Ascending aorta (tissue), 2 donors: ENCODE measurements at places on chromosomes 3 and 15.
A peak's percentile ranks its signal among the peaks of the same experiment; 100 is the strongest.

DNA sequence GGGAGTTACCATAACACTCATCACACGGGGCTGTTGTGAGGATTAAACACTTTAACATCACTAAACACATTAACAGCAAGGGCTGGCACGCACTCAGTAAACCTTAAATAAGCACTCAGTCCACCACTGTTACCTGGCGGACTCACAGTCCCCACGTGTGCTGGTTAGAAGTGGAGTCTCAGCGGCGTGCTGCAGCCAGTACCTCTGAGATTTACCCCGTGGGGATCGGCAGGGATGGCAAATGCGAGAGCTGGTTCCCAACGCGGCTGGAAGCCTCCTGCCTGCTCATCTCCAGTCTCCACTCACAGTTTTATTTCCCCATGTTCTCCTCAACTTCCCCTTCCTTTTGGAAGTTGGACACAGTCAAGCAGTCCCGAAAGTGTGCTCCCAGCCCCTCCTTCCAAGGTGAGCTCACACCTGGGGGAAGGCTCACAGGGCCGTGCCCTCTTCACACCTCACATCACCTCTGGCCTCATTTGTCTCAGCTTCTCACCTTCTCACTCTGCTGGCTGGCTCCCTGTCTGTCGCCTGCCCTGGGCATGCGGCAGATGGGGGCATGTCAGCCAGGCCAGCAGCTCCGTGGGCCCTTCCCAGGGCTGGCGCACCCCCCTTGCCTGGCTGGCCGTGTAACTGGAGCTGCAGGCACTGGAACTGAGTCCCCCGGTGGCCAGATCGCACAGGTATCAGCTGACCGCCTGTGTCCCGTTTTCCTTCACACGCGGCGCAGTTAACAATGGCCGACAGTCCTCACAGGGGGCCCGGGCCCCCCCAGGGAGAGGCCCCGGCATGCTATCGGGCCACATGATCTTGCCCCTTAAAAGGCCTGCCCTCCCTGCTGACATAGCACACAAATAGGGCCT, 87.1 kb downstream of the WNT7A start:
- DNase-seq = no peak

GRCh38 chr15:68517285-68517761, 61.5 kb upstream of the CORO2B start:
- peak; percentile 86 for DNase-seq

- no peak for DNase-seq
These were observed 42.2 kb downstream of the DAPK2 start for GRCh38 chr15:64004056-64004455.

- DNase-seq = no peak
These were observed 177.3 kb upstream of the DPH6 start for GRCh38 chr15:35723120-35723847.

DNA sequence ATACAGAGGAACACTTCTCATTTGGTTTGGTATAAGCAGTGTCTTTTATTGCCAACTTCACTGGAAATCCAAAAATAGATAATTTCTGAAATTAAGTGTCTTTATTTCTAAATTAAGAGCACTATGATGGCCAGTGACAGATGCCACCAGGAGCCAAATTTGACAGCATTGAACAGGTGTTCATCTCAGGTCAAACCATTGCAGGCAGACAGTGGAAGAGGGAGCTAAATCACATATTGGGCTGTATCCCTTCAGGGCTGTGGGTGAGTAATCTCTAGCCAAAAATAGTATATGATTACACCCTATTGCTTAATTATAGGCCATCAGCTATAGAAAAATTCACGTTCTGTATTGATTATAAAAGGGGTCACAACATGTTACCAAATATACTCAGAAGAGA, 457.7 kb downstream of the NAALADL2 start:
- DNase-seq = no peak

DNA sequence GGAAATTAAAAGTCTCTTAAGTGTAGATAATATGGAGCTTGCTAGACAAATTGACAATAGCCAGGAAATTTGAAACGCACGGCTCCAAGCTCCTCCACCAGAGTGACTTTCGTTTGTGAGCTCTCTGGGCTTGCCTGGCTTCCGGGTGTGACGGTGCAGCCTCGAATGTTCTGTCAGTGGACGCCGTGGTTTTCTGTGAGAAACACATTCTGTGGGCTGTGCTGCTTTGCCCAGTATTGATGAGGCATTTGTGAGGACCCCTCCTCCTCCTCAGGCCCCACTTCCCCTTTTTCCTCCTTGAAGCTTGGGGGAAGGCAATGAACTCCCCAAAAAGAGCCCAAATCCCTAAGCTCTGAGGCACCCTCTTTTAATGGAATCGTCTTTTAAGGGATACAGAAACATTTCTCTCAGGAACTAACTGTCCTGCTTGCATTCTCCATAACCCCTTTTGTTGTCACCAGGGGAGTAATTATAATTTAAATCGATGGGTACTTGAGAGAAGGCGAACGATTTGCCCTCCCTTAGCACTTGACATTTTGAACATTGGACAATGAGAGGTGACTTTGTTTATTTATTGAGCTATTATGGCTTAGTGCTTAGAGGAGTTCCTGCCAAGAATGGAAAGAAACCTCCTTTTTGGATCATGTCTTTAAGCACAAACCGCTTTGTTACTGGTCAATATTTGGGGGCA, 40.8 kb downstream of the POLR2M start:
- no peak for DNase-seq

DNA sequence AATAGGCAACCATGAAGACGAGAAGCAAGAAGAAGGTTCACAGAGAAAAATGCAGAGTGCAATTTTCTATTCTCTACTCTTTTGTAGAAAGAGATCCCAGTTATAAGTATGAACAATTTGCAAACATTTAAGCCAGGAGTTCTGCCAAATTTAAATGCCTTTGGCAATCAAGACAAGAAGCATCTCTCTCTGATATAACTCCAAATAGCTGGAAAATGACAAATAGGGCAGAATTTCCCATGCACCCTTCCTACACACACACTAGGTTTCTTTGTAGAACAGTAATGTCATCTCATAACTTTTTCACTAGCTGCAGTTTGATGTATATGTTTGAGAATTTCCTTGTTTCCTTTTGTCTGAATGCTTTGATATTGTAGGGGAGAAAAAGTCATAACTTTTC, 333.5 kb upstream of the AZI2 start:
- no peak for DNase-seq

DNA sequence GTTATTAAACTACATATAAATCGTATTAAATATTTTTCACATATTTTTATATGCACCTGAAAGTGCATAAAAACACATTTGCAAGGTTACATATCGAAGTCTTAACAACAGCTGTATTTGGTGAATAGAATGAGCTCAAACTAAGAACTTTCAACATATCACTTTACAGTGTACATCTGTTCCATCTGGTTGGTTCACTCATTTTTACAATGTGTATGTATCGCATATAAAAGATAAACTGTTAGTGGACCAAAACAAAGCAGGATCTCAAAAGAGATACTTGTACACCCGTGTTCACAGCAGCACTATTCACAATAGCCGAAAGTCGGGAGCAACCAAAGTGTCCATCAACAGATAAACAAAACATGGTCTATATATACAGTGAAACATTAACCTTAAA, 55.8 kb downstream of the TBL1XR1 start:
- no peak for DNase-seq

- no peak for DNase-seq
These were observed 479.4 kb downstream of the NTRK3 start for GRCh38 chr15:87777054-87777561.

GRCh38 chr3:186869253-186870100, 27.0 kb downstream of the ADIPOQ start:
- no peak for DNase-seq

DNA sequence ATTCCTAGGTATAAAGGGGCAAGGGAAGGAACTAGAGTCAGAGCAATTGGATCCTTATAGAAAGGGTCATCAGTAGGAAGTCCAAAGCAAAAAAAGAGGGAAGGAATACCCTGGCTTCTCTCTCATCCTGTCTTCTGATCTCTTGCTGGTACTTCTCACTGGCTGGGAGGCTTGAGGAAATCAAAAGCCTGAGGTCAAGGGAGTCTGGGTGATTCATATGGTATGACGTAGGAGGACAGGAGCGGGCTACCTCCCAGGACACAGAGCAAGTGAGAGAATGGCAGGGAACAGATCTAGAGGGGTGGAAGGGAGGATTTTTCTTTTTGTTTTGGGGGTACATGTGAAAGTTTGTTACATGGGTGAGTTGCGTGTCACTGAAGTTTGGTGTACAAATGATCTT, 76.0 kb downstream of the CFAP20DC start:
- DNase-seq = no peak

GRCh38 chr15:68817304-68818065, 3.2 kb downstream of the ANP32A start:
- no peak for DNase-seq
